ENCODE measurements at places on chromosomes 12 and 14. TPM values are rescaled to one million over a fixed set of nuclear protein-coding genes. Genes with fewer than 3 reads are reported as not detected.

Gene POLE
- 50.4 TPM for total RNA-seq

Gene BICDL1
- total RNA-seq: 135 TPM

Gene GTF2A1
- total RNA-seq: 21.4 TPM

Gene DGLUCY
- 81.7 TPM for total RNA-seq

Gene KRAS
- total RNA-seq: 32.3 TPM

Gene SLC25A47
- total RNA-seq: not detected

Gene ZC2HC1C
- 0.76 TPM for total RNA-seq

Gene SPTB
- 0.40 TPM for total RNA-seq

Gene SCYL2
- total RNA-seq: 30.2 TPM

Gene KERA
- not detected for total RNA-seq

Gene LRRIQ1
- not detected for total RNA-seq

Gene COX6A1
- total RNA-seq: 144 TPM

Gene GAPDH
- total RNA-seq: 695 TPM

Gene GRIN2B
- not detected for total RNA-seq

Gene SLC5A8
- total RNA-seq: not detected

Gene ARHGAP9
- total RNA-seq: 295 TPM

Gene PRIMA1
- not detected for total RNA-seq

Gene STAC3
- 1.9 TPM for total RNA-seq

Gene CCDC77
- 8.4 TPM for total RNA-seq

Gene REM2
- total RNA-seq: 8.7 TPM

Gene RNASE2
- not detected for total RNA-seq

Gene SOAT2
- total RNA-seq: 0.83 TPM

Gene FBXL14
- total RNA-seq: 30.0 TPM

Gene SLCO1B1
- total RNA-seq: not detected

Gene CD163L1
- total RNA-seq: 0.08 TPM

Gene ST8SIA1
- 13.9 TPM for total RNA-seq

Gene ISM2
- not detected for total RNA-seq

Gene NEDD8
- 90.0 TPM for total RNA-seq

Gene CDC42BPB
- total RNA-seq: 11.6 TPM

Gene BEST3
- total RNA-seq: not detected

Gene TROAP
- not detected for total RNA-seq

Gene PLEK2
- total RNA-seq: 2.1 TPM

Gene ALX1
- not detected for total RNA-seq

Gene NOVA1
- 0.16 TPM for total RNA-seq

Gene MYO1A
- total RNA-seq: not detected

Gene DHH
- 0.44 TPM for total RNA-seq

Gene CLEC4C
- not detected for total RNA-seq

Gene RPGRIP1
- total RNA-seq: not detected

Gene CLEC1B
- total RNA-seq: 0.94 TPM

Gene C12orf56
- not detected for total RNA-seq

Gene PAN2
- total RNA-seq: 108 TPM

Gene TAS2R31
- 2.7 TPM for total RNA-seq
